ENCODE measurements at places on chromosomes 12 and 14.
A peak's percentile ranks its signal among the peaks of the same experiment; 100 is the strongest.

DNA sequence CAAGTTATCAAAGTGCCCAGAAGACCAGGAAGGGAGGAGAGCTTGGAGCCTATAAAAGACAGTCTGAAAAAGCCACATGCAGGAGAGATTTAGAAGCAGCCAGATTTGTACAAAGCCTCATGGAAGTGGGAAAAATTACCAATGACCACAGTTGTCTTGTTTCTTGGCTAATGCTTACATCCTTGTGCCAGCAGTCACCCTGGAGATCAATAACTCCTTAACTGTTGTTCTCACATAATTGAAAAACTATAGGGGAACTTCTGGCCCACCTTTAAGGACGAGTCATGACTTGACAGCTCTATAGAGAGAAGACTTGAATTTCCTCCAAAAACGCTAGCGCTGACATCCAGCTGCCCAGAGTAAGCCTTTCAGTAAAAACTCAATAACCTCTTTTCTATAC is 313.1 kb downstream of the GALC start:
- no peak for DNase-seq

DNA sequence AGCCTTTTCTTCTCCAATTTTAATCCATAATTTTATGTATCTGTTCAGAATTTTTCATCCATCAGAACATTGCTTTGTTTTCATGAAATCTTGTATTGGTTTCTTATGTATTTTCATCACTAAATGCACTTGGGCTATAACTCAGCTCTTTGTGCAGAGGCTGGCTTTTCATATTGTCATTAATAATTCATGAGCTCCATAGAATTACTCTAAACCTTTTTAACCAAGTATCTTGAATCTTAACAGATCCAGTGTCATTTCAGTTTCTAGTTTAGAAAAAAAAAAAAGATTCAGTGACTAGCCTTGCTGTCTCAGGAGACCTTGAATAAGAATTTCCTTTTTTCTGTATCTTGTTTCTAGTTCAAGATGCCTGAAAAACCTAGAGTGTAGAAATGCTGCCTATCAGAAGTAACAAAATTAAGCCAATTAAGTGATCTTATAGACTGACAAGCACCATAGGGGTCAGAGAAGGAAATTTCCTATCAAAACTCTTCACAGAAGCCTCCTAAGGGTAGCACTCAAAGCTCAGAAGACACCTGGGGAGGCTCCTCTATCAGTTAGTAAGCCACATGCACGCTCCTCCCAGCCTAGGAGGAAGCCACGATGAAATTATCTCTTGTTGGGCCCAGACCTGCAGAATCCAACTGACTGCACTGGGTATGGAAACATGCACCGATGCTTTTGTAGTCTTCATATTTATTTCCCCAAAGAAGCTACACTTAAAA is 163.4 kb downstream of the KICS2 start:
- no peak for DNase-seq

GRCh38 chr12:108649669-108650068 is 16.0 kb upstream of the SELPLG start:
- peak; percentile 68 for DNase-seq

GRCh38 chr14:105665951-105666277 is 139.5 kb downstream of the TMEM121 start:
- DNase-seq: no peak

GRCh38 chr14:50318031-50318626 is 6.0 kb downstream of the DMAC2L start:
- DNase-seq: no peak

- DNase-seq: no peak
Observed at GRCh38 chr14:70254476-70254961, 65.8 kb upstream of the SLC8A3 start.

DNA sequence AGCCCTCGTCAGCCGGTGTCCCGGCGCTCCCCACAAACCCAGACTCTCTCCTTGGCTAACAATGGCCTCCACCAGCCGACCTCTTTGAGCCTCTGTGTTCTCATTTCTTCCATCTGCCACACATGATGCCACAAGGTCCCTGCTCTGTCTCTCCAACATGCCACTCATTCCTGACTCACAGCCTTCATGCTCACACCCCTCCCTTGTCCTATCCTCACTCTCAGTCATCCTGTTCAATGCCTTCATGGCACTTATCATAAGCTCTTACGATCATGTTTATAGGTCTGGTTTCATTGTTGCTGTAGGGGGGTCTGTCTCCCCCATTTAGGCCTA is 9.6 kb upstream of the SERPINA11 start:
- no peak for DNase-seq

- no peak for DNase-seq
Observed at GRCh38 chr14:63288853-63289252, 29.9 kb downstream of the GPHB5 start.

GRCh38 chr12:100173111-100173510 is 27.5 kb upstream of the ACTR6 start:
- DNase-seq: no peak

- DNase-seq: no peak
Observed at GRCh38 chr14:72451054-72451972, 442.6 kb downstream of the DPF3 start.

- DNase-seq: no peak
Observed at GRCh38 chr12:94819011-94819410, 168.7 kb upstream of the TMCC3 start.

GRCh38 chr12:26304273-26304672 is 108.9 kb downstream of the SSPN start:
- DNase-seq: no peak

- peak; percentile 94 for DNase-seq
Observed at GRCh38 chr12:106084014-106084671, 54.6 kb downstream of the NUAK1 start.

- peak; percentile 5 for DNase-seq
Observed at GRCh38 chr12:28180786-28181185, 9.5 kb upstream of the CCDC91 start.

GRCh38 chr14:51094282-51094821 is 553 bp downstream of the TRIM9 start:
- no peak for DNase-seq

DNA sequence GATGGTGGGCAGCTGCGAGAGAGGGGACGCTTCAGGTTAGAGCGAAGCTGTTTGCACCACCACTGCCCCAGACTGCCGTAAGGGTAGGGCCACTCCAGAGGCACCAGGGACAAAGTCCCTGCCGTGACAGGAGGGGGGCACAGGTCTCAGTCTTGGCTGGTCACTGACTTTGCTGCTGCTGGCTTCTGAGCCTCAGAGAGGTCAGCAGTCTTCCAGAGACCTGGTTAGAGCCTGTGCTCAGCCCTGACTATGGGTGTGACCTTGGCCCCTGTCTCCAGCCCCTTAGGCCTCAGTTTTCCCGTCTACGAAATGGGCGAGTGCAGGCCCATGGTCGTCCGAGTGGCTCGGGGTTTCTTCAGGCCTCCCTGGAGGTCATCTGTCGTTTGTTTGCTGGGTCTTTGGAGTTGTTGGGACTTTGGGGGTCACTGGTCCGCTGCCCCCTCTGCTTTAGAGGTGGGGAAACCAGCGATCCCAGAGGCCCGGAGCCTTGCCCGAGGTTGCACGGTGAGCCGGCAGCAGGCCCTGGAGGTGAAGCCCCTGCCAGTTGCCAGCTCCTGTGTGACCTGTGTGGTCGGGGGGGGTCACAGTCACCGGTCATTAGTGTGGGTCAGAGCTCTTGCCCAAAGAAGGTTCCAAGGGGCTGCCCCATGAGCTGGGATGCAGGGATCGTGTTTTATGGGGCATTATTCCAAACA is 15.3 kb downstream of the MEG3 start:
- DNase-seq: no peak

DNA sequence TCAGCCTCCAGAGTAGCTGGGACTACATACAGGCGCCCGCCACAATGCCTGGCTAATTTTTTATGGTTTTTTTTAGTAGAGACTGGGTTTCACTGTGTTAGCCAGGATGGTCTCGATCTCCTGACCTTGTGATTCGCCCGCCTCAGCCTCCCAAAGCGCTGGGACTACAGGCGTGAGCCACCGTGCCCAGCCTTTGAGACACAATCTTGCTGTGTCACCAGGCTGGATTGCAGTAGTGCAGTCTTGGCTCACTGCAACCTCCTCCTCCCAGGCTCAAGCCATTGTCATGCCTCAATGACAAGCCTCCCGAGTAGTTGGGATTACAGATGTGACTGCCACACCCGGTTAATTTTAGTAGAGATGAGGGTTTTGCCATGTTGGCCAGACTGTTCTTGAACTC is 21.3 kb upstream of the STRN3 start:
- DNase-seq: no peak

DNA sequence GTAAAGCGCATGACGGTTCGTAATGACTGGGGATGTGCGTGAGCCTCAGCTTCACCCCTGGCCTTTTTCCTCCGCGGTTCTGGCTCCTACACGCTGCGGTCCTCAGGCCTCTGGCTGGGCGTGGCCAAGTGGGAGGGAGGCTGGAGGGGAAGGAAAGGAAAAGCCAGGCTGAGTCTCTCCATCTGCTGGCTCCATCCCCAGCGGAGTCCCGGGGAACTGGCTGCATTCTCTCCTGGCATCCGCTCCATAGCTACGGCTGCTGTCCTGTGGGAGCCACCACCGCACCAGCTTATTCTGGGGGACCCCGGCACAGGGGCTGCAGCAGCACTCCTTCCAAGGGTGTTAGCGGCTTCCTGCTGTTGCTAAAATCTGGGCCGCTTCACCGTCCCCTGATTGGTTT is 68.2 kb upstream of the SLC24A4 start:
- DNase-seq: no peak

DNA sequence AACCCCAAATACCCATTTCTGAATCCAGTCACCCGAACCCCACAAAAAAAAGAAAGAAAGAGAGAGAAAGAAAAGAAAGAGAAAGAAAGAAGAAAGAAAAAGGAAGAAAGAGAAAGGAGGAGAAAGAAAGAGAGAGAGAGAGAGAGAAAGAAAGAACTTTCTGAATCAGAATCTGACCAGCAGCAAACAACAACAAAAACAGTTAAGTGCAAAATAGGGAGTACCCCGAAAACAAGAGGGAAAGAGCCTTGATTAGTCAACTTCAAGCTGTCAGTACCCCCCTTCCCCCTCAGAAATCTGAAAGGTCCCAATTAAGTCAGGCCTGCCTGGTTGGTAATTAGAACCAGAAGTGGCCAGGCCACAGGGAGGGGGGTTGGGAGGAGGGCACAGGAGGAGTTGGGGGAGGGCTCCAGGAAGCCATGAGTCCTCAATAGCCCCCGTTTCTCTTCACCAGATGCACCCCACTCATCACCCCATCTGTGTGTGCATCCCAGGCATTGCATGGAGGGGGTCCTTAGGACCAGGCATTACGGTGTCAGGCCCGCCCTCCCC is 9.8 kb downstream of the RARG start:
- no peak for DNase-seq

DNA sequence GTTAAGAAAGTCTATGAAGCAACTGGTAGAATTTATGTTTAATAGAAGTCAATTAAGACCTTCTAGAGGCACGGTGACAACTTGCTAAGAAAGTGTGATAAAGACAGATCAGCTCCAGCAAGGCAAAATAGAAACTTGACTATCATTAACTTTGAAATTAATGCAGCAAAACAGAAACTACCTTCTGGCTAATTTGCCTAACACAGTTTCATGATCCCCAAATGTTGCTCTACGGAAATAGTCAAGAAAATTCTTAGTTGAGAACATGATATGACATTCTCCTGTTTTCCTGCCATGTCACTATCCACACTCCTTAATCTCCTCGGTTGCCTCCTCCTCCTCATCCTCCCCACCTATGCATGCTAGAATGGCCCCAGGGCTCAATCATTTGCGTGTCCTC is 4.2 kb downstream of the DENND5B start:
- no peak for DNase-seq

GRCh38 chr12:114165921-114166320 is 199.8 kb upstream of the RBM19 start:
- no peak for DNase-seq

DNA sequence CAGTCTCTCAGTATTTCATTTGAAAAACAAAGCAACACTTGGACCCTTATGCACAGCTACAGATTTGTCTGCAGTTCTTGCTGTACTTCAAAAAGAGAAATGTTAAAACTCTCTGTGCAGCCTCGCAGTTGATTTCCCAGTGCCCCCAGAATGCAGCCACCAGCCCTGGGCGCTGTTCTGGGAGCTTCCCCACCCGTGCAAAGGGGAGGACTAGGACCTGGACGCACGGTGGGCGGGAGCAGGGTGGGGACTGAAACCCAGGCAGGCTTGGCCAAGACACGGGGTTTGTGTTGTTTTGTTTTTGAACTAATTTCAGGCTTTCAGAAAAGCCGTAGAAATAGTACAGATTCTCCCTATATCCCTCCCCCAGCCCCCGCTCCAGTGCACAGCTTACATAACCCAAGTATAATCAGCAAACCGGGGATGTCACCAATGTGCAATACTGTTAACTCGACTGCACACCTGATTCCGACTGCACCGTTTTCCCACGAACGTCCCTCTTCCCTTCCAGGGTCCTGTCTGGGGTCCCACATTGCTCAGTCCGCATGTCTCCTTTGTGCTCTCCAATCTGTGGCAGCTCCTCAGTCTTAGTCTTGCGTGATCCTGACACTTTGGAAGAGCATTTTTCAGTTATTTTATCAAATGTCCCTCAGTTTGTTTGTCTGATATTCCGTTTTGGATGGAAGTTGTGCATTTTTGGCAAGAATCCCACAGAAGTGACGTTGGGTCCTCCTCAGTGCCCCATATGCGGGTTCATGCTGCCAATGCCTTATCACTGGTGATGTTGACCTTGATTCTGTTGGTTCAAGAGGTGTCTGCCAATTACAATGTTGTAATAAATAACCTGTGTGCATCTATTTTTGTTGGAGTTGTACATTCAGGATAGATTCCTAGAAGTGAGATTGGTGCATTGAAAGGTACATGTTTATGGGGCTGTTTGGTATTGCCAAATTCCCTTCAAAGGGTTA is 95.9 kb downstream of the SETD3 start:
- no peak for DNase-seq

- DNase-seq: no peak
Observed at GRCh38 chr12:53518381-53518780, 11.1 kb upstream of the NPFF start.

DNA sequence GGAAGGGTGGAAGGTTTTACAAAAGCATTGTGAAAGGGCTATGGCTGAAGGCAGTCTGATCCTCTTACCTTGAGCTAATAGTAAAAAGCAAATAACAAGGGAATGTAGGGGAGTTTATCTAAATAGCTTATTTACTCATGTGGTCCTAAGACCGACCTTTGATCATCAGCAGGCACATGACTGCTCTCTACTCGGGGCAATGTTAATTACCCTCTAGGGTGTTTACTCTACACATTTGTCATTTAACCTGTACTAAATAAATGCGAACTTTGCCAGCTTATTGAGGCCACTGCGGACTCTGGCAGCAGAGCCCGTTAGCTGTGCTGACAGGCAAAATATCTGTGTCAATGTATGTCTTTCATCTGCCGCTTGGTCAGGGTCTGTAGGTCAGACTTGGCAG is 768.3 kb upstream of the ATXN7L3B start:
- no peak for DNase-seq

- DNase-seq: no peak
Observed at GRCh38 chr14:61603736-61604135, 91.6 kb upstream of the HIF1A start.
